Erythroblast (primary cell): ENCODE measurements at places on chromosomes 6 and 20.

DNA sequence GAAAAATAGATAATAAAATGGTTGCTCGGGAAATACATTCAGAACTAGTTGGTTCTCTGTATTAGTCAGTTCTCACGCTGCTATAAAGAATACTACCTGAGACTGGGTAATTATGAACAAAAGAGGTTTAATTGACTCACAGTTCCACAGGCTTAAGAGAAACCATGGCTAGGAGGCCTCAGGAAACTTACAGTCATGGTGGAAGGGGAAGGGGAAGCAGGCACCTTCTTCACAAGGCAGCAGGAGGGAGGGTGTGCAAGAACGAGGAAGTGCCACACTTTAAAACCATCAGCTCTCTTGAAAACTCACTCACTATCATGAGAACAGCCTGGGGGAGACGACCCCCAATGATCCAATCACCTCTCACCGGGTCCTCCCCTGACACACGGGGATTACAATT, 24.2 kb upstream of the SNX9 start:
- no peak for DNase-seq

GRCh38 chr6:3193102-3193849, 34.2 kb downstream of the TUBB2B start:
- no peak for DNase-seq

DNA sequence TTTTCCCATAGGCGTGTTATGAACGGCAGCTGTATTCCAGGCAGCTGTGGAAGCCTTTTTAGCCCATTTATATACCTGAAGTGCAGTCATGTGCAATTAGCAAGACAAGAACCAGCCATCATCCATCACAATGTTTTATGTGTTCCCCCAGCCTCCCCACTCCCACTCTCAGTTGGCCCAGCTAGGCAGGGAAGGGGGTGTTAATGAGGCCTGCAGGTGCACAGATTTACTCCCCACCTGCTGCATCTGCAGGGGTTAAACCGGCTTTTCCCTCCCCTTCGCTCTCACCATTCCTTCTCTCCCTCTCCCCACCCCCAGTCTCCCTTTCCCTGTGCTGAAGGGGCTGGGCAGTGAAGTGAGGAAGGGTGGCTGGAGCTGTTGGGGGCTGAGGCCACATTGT, 149.8 kb upstream of the AKAP12 start:
- no peak for DNase-seq

GRCh38 chr6:43823879-43824702, 54.1 kb downstream of the VEGFA start:
- DNase-seq: no peak

DNA sequence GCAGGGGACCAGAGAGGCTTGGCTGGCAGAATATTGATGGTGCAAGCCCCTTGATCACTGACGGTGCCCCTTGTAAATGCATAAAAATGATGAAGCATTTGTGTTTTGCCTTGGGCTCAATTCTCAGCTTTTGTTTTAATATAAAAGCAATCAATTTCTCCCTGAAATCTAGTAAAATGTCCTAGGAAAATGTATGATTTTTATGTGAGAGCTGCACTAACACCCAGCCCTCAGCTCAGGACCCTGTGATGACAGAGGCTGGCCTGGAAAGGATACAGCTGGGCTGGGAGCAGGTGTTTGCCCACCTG, 84.7 kb upstream of the PHACTR3 start:
- no peak for DNase-seq

DNA sequence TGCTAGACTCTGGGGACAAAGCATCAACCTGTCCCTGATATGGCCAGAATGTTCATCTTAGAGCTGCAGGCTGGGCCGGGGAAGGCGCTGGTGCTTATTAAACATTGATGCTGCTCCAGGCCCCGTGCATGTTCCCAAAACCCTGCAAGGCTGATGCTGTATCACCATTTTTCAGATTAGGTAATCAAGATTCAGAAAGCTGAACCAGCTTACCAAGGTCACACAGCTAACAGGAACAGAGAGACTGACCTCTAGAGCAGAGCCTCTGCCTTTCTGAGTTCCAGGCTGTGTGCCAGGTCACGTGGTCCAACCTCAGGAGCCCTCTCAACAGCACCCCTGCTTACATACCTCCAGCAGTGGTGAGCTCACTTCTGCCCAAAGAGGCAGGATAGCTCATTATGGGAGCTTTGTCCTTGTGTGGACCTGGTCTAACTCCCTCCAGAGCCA, 16.1 kb upstream of the VSTM2L start:
- DNase-seq: peak; percentile 23

- DNase-seq: peak; percentile 59
Measured at GRCh38 chr20:17505636-17506517, 25.3 kb downstream of the BFSP1 start.

GRCh38 chr6:93040375-93040774, 379.0 kb downstream of the EPHA7 start:
- DNase-seq: no peak
